ENCODE measurements at places on chromosomes 4 and X.

DNA sequence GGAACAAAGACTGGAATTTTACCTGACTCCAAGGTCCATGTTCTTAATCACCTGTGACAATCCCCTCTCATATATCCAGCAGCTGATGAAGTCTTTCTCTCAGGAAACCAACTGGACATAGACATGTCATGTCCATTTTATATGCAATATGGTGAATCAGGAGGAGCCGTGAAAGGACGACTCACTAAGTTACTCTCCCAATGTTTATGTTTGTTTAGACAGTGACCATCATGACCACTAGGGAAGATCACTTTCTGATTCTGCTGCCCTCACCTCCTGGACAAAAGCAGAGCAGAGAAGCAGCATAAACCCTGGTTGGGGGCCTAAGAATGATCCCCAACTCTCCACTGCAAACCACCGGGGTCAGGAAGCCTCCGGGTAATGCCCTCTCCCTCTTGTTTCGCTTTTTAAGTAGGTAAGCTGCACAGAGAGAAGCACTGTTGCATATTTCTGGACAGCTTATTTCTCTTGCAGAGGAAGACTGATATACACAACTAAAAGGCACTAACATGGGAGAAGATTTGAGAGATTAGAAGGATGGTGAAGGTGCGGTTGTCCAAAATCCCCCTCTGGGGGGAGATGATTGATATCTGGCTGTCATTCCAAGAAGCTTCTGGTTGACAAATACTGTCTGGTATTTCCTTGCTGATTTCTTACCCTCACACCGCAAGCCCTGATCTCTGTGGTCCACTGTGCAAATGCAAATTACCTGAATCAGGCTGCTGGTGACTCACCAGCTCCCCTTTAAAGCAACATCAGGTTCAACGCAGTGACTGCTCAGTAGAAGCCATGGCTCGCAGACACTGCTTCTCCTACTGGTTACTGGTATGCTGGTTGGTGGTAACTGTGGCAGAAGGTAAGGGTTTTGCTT lies at the start of gene ODAPH:
TSS of gene ODAPH (plus strand) at position 773 of the 871 bp plus-strand sequence. CDS start at position 790, 17 bp downstream.
- no peak for DNase-seq

DNA sequence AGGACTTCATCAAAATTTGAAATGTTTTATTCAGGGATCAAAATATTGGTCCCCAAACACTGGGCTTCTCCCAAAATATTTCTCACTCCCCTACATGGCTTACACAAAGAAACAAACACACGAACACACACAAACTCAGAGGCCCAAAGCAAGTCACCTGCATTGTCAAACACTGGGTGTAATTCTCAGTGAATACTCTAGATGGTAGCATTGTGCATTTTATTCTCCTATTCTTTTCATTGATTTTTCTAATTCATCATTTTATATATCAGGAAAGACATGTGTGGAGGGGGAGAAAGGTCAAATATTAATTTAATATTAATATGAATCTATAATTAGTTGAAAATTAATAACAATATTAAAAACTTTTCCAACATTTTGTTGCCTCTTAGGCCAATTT lies 72.3 kb upstream of the TNMD start:
- DNase-seq = peak; percentile 3

GRCh38 chrX:130626521-130626920 lies 224.7 kb downstream of the RBMX2 start:
- no peak for DNase-seq

GRCh38 chr4:168731006-168731636 lies 234.3 kb downstream of the PALLD start:
- no peak for DNase-seq

DNA sequence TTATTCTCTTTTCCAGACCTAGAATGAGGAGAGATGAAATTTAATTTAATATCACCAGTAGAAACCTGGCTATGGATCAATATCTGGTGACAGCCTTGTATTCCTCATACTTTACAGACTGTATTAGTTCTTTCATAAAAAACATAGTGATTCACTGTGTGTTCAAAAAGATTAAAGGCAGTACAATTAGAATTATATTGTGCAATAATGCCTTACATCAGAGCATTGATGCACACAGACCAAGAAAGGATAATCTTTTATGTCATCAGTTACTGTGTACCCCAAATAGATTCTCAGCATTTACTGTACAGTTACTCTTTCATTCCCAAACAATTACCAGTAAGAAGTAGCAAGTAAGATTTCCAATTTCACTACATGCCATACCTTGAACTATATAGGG lies 260.5 kb upstream of the ANXA10 start:
- DNase-seq = no peak

Measured in NCI-H2029 treated with DMSO at 0.1 percent for 48 hours (cell line).